ENCODE measurements at places on chromosomes 7 and 10.

DNA sequence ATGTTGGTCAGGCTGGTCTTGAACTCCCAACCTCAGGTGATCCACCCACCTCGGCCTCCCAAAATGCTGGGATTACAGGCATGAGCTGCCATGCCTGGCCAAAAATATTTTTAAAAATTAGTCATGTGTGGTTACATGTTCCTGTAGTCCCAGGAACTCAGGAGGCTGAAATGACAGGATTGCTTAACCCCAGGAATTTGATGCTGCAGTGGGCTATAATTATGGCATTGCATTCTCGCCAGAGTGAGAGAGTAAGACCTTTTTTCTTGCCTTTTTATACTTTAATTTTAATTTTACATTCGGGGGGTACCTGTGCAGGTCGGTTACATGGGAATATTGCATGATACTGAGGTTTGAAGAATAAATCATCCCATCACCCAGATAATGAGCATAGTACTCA is 86.6 kb upstream of the ZNF92 start:
- no peak for DNase-seq

GRCh38 chr10:50360077-50360850 is 108.9 kb upstream of the ASAH2 start:
- no peak for DNase-seq

- no peak for DNase-seq
Observed at GRCh38 chr7:26011039-26011696, 140.8 kb upstream of the NFE2L3 start.

DNA sequence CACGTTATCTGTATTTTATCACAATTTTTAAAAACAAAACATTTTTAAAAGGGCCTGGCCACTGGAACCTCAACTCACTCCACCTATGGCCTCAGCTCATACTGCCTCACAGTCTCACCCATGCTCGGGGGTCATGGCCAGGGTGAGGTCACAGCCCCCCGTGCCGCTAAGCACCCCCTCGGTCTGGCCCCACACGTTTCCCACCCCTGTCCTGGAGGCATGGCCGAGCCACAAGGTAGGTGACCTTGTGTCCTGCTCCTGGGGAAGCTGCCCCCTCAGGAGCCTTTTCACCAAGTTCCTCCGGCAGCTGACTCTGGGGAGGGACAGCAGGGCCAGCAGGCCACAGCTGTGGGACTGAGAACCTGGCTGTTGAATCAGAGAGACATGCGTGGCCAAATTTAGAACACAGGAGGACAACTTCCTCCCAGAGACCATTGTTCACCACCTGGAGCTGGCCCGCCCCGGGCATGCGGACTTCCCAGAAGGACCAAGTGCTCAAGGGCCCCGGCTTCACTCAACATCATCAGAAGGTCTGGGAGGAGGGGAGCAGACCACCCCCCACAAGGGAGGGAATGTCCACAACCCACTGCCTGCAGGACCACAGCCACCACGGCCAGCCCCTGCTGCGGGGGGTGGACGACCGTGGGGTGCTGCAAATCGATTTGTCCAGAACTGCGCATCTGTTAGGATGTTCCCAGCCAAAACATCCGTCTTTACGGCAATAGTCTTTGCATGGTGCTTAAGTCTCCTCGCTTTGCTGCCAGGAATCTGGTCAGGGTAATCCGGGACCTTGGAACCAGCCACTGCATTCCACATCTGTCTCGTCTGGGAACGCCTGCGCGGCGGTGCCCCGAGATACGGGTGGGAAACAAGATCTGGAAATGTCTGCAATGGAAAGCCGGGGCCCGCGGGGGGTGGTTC is 48.6 kb upstream of the PDGFA start:
- DNase-seq = no peak

DNA sequence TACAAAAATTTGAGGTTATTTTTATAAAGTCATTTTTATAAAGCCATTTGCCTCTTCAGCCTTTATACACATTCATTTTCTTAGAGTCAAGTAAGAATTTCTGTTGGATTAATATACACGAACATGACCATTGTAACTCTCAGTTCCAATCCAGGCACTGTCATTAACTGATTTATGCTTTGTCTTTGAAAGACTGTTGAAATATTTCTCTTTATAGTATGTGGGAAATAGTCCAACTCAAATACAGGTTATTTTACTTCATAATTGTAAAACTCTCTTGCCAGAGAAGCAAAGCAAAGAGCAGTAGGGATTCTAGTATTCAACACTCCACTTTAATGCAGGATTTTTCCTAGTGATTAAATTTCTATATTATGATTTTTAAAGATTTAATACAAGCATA is 36.5 kb upstream of the PAPSS2 start:
- no peak for DNase-seq

DNA sequence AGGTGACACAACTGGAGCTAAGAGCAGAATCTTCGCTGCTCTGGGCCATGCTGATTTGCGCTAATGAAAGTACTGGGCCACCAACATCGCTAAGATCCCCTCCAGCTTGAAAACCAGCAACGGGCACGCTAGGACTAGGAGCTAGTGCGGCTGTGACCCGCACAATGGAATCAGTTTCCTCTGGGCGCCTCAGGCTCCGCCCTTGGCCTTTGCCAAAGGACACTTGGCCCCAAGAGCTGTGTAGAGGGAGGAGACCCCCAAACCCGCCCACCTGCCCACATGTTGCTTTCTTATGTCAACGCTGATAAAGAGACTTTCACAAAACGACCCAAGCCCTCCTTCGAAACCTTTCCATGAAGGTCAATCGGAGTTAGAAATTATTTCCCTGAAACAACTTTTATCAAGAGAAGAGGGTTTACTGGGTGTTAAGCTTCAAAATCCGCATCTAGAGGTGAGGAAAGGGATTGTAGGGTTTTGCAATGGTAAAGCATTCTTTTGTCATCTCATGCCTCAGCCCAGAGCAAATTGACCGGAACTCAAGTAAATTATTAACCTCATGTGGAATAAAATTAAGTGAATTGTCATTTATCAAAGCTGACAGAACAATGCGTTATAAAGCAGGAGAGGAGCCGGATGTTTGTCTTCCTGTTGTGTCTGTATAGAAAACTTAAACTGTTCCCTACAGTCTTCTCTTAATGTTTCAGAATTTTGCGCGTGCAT is 9.4 kb downstream of the ABCB5 start:
- DNase-seq = no peak

DNA sequence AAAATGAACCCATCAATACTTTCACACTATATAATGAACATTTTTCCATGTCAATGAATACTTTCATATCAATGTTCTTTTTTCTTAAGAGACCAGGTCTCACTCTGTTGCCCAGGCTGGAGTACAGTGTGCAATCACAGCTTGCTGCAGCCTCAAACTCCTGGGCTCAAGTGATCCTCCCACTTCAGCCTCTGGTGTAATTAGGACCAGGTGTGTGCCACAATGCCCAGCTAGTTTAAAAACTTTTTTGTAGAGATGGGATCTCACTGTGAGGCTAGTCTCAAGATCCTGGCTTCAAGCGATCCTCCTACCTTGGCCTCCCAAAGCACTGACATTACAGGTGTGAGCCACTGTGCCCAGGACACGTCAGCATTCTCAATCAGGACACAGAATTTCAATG is 85.2 kb downstream of the SH3PXD2A start:
- no peak for DNase-seq

GRCh38 chr10:84075226-84076046 is 63.9 kb upstream of the GHITM start:
- DNase-seq = no peak

- no peak for DNase-seq
Observed at GRCh38 chr7:144529269-144529926, 125.9 kb upstream of the NOBOX start.

DNA sequence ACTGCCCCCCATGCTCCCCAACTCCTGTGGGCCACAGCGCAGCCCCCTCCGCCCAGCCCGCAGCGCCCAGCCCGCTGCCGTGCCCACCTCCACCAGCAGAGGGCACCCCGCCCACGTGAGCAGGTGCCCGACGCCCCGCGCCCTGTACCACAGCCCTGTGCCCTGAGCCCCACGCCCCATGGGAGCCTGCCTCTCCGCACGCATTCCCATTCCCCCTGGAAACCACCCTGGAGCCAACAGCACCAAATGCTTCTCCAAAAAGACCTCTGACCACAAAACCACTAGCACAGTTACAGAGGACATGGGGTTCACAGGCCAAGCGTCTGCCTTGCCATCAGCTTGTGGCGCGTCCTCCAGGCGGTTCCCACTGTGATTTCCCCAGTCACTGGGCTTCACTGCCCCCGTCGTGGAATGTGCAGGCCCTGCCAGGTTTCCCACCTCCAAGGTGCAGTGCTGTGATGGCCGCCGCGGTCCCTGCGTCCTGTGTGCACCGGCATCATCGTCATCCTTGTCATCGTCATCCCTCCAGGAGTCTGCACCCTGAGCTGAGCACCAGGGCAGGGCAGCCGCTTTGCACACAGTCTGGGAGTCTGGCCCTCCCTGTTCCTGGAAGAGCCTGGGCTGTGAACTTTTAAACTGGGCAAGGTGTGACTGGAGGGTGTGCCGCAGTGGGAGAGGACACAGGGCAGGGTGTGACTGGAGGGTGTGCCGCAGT is 61.7 kb downstream of the PWWP2B start:
- DNase-seq = no peak

DNA sequence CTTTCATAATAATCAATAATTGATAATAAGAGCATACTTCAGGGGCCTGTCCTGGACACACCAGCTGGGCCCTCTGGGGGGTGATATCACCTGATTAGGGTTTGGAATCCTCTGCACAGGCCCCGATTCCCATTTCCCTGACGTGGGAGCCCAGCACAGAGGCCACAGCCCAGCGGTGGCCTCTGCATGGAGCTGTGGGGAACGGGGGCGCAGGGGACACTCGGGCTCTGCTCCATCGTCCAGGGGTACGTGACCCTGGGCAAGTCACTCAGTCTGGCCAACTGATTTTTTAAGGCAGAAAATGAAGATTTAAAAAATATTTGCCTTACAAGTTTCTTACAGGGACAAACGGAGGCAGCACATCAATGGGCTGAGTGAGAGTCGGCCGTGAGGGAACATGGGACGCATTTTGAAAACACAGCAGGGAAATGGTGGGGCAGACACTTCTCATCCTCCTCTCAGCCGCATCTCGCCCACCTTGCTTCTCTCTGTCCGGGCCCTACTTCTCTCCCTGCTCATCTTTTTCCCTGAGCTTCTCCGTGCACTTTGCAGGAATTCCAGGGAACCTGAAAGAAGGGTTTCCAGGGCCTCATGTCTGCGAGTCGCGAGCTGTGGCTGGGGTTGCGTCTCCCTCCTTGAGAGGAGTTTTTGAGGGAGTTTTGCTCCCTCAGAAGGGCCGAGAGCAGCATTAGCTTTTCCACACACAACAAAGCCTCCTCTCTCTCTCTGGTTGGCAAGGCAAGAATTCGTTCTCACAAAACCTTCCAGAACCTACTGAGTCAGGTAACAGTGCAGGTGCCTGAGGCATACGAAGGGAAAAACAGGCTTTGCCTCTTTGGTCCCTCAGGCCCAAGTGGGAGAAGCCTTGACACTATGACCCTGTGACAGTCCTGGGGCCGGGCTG is 312.0 kb downstream of the WDR37 start:
- DNase-seq = no peak

- no peak for DNase-seq
Observed at GRCh38 chr7:138749960-138750359, 47.8 kb upstream of the TMEM213 start.

GRCh38 chr10:44300666-44301649 is 83.9 kb downstream of the CXCL12 start:
- DNase-seq = no peak

GRCh38 chr10:130982802-130983201 is 328.7 kb downstream of the TCERG1L start:
- DNase-seq = no peak

GRCh38 chr7:106281127-106281526 is 3.7 kb downstream of the NAMPT start:
- no peak for DNase-seq

GRCh38 chr7:7408001-7408770 is 127.5 kb downstream of the COL28A1 start:
- no peak for DNase-seq

GRCh38 chr7:21365866-21366624 is 61.8 kb upstream of the SP4 start:
- no peak for DNase-seq

DNA sequence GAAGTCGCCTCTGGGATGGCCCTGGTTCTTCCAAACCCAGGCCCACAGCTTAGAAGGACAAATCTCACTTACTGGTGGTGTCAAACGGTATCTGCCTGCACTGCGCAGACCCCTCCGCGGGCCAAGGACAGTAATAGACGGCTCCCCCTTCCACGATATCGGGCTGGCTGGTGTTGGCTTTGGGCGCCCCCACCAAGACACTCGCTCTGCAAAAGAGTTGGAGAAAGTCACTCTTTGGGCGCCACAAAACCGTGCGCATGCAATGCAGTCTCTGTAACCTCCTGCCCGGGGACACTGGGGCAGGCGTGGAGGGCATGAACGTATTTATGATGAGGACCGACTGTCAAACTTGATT is 1.1 kb downstream of the ITGA8 start:
- no peak for DNase-seq

GRCh38 chr7:34762764-34763163 is 104.7 kb downstream of the NPSR1 start:
- DNase-seq = no peak

GRCh38 chr10:128035557-128035973 is 90.7 kb downstream of the MKI67 start:
- no peak for DNase-seq

DNA sequence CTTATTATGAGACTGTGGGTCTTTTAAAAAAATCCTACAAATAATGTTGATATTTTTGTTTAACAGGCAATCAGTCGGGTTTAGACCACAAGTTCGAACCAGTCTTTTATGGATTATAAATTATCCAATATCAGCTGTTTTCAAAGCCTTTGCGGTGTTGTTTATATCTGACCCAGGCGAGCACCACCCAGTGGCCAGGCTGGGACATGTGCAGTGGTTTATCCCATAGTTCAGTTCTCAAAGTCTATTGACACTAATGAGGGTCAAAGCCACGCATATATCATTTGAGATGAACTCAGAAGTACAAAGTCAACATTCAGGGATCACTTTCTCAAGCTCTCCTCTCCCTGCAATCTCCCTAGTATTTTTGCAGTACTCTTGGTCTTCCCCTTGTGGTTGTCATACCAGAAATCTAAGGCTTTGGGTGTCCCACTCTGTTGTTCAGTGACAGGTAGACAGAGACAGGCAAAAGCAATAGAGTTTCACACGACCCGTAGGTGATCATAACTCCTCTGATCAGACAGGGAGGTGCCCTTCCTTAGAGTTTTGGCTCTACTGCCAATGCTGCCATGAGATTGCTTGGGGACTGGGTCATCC is 117.4 kb upstream of the POM121L12 start:
- no peak for DNase-seq

DNA sequence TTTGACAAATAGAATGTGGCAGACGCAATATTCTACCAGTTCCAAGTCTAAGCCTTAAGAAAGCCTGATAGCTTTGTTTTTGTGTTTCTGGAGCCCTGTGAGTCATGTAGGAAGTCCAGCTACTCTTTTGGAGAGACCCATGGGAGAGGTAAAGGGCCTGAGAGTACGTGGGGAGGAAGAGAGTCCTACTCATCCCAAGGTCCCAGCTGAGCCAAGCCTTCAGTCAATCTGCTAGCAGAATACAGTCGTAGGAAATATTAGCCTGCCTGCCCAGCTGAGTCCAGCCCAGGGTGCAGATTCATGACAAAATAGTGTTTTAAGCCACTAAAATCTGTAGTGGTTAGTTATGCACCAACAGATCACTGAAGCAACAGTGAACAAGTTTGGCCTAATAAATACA is 9.0 kb upstream of the GNA12 start:
- DNase-seq = no peak
